Uterus (tissue), 4 donors: ENCODE measurements at places on chromosomes 12 and 14. TPM values are rescaled to one million over a fixed set of nuclear protein-coding genes. Genes with fewer than 3 reads are reported as not detected.

DNA sequence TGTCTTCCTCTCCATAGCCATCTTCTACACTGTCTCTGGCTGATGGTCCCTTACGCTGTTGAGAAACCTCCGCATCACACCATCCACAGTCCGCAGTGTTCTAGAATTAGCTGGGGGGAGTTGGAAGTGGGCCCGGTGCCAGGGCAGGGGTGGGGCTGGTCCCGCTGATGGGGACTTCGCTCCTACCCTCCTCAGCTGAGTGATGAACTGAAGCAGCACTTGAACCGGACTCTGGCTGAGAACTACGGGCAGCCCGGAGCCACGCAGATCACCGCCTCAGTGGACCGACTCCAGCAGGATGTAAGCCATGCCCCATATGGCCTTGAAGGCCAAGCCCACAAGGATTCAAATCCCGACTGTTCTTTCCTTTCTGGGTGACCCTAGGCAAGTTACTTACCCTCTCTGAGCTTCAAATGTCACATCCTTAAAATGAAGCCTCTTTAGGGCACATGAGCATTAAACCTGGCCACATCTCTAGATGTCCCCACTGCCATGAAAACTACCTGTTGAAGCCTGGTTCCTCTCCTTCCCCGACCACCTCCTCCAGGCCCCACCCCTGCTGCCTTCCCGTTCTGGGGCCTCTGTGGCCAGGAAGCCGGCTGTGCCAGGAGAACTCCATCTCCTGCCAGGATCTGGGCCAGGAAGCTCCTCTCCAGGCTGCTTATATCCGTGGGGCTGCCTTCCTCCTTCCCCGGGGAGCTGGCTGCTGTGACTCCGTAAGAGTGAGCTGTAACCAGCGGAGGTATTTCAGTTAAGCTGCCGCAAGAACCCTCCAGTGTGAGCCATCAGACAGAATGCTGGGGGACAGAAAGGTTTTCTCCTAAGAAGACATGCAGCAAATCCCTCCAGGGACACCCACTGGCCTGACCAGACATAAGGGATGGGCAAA, 53.1 kb downstream of the TSPAN11 start:
- H3K36me3 ChIP-seq, result no peaks in the 10 kb centered on the region
- DNase-seq, result no peak
- no peaks in the 10 kb centered on the region for H3K27me3 ChIP-seq
- H3K27ac ChIP-seq, result no peak overlapping the region

DNA sequence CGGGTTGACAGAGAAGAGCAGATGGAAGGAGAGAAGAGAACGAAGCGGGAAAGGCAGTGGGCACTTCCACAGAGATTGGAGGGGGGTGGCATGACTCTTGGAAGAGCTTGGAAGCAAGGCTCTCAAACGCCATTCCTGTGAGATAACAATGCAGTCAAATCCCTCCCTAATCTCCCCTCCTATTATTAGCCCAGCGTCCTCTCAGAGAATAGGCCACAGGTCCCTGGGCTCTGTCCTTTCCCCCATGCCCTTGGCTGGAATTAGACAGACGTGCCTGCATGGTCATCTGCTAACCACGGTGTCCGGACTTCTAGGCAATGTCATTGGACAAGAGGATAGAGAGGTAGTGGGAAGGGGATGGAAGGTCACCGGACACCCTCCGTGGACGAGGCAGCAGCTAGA, 8.0 kb upstream of the MYH7 start:
- H3K27me3 ChIP-seq, result no peaks in the 10 kb centered on the region
- no peak overlapping the region for H3K27ac ChIP-seq
- no peaks in the 10 kb centered on the region for H3K4me1 ChIP-seq
- H3K4me3 ChIP-seq, result no peak overlapping the region
- no peaks in the 10 kb centered on the region for H3K36me3 ChIP-seq
- no peak for DNase-seq

- H3K4me1 ChIP-seq, result no peaks in the 10 kb centered on the region
- H3K4me3 ChIP-seq, result no peak overlapping the region
- no peaks in the 10 kb centered on the region for H3K36me3 ChIP-seq
- no peaks in the 10 kb centered on the region for H3K27me3 ChIP-seq
Observed at GRCh38 chr12:97022536-97023230, 115.6 kb downstream of the NEDD1 start.

The KRT85 gene
- total RNA-seq, result not detected

The NRDE2 gene
- total RNA-seq, result 27.3 TPM

The RPL10L gene
- total RNA-seq, result not detected
